SIG-M5 (cell line): ENCODE measurements at places on chromosomes 13 and 19.

DNA sequence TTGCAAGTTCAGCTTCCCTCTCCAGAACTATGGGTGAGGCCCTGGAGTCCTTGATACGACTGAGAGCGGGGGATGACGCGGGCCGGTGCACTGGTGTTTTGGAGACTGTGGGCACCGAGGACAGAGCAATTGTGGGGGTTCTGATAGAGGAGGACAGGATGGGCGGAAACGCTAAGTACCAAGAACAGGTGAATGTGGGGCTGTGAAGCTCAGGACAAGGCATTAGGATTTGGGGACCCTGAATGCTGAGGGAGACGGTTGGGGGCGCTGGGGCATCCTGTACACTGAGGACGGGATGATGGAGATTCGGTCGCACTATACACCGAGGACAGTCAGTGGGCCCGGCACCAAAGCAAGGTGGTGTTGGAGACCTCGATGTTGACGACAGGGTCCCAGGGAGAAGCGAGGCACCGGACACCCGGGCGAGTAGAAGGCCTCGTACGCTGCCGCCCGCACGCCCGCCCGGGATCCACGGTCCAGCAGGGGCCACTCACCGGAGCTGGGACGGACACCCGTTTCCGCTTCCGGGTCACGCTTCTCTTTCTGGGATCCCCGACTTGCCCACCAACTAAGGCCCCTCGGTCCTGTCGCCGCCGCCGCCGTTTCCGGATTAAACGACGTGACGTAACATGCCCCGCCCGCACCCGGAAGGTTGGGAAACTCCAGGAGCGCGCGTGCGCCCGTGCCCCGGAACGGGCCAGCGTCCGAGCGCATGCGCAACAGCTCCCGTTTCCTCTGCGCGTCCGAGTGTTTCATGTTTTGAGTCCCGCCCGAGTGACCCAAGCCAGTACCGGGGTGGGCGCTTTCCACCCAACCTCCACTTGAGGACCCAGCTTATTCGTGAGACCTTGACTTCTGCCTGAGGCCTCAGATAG, at the start of gene CHMP2A:
TSS of gene CHMP2A (minus strand) at position 612 of the 875 bp plus-strand sequence. CDS start 893 bp downstream, outside the sequence.
- no peak for DNase-seq

DNA sequence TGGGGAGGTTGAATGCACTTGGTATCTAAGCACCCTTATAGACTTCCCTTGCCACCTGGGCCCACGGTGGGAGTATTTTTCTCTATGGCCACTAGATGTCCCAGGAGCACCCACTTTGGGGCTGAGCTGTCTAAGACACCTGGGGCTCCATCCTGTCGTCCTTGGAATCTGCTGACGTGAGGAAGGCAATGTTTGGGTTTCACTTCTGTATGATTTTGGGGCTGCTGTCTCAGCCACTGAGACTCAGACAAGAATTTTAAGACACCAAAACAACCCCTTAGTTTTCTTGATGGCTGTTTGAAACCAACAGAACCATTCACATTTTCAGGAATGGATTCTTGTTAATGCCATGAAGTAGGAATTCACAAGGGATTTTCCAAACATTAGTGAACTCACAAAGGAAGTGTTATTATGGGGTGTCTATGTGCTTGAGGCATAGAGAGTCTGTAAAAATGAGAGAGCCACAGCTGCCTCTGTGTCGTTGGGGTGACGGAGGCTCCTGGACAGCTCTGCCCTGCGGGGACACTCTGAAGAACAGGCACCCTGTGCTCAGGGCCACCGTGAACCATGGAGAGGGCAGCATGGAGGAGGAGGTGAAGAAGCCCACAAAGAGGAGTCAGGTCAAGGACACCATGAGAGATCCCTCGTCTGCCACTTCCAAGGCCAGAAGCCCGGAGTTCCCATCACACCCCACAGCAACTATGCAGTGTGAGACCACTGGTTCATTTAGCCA, 106.8 kb upstream of the SPATA13 start:
- DNase-seq = no peak

DNA sequence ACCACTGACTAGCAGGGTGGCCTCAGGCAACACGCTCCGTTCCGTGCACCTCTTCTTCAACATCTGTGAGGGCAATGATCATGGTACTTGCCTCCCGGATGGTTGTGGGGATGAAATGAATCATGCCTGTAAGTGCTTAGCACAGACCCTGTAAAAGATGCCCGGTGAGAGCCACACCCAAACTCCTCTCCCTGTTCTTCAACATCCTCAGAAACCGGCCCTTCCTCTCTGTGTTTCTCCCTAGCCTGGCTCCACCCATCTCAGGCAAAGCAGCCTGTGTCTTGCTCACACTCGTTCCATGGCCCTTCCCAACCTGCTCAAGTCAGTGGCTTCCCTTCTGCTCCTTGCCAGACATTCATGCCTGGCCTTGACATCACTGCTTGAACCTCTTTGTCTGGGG, 5.8 kb upstream of the DMKN start:
- DNase-seq = no peak

GRCh38 chr13:44825953-44826352, 163.3 kb downstream of the NUFIP1 start:
- DNase-seq = no peak

DNA sequence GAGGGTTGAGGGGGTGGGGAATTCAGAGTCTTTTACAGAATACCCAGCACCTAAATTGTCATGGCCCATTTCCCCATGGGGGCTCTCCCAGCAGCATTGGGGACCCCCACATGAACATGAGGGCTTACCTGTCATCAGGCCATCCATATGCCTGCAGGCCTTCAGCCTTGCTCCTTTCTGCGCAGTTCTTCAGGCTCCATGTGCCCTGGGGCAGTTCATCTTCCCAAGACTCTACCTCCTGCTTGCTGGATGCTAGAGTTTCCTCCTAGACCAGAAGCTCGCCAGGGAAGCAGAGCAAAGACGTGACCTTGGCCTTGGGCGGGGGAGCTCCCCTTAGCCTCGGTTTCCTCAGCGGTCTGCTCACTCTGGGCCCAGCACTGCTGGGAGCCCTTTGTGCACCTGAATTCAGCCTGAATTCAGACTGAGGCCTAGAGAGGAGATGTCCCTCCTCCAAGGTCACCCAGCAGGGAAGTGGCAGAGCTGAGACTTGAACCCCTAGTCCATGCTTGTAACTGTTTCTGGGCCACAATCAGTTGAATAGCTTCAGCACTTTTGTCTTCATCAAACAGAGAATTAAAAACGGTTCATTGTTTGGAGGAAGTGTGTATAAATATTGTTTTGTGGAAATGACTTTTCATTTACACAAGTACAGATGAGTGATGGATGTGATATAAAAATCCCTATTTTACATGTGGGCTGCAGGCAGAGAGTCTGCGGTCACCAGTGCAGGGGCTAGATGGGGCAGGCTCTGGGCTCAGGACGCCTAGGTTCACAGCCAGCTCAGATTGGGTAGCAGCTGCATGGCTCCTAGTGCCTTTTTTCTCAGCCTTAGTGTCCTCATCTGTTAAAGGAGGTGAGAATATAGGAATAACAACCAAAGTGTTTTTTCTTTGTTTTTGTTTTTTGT, 9.5 kb downstream of the PPP5C start:
- no peak for DNase-seq

GRCh38 chr13:28316836-28317235, 178.1 kb downstream of the FLT1 start:
- DNase-seq = no peak

GRCh38 chr19:2800506-2800905, 15.2 kb downstream of the THOP1 start:
- DNase-seq = no peak
